ENCODE measurements at places on chromosomes 7 and 10.

DNA sequence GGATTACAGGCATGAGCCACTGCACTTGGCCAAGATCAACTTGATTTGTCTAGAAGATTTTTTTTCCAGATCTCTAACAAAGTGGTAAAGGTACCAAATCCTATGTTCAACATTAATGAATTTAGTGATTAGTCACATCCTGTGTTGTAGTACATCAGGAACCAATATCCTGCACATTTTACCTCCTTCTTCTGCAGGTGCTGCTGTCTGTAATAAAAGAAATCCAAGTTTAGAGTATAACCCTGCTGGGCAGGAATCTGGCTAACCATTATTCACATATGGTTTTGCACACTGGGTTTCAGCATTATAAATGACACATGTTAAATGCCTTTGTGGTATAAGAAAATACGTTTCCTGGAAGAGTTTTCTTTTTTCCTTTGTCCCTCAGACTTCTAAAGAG is 10.8 kb downstream of the PARD3 start:
- DNase-seq: no peak

DNA sequence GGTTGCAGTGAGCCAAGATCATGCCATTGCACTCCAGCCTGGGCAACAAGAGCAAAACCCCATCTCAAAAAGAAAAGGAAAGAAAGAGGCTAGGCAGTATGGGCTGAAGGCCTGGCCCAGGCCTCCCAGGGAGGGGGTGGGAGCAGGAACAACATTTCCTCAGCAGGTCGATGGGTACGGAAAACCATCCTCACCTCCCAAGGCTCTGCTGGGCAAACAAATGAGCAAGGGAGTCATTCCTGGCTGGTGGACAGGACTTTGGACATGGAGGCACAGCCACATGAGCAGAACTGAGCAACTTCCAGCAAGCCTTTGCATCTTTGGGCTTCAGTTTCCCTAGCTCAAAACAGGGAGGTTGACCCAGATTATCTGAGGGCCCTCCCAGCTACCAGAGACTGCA is 13.0 kb downstream of the OGDHL start:
- no peak for DNase-seq

GRCh38 chr10:91665842-91666241 is 33.0 kb upstream of the PPP1R3C start:
- DNase-seq: no peak

GRCh38 chr10:58299580-58299979 is 30.6 kb downstream of the CISD1 start:
- DNase-seq: peak; percentile 4

DNA sequence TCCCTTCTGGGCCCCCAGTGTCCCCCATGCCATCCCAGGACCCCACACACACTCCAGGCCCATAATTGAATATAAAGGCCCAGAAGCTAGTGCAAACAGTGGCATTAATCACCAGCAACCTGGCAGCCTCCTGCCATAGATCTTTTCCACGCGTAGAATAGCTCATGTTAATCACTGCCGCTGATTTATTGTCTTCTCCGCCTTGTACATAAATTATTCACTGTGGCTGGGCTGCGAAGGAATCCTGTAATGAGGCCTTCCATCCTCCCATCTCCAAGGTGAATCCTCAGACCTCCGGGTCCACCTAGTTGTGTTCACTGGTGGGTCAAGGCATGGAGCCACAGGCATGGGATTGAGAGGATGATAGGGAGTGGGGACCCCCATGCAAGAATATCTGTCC is 33.2 kb downstream of the KAZALD1 start:
- DNase-seq: no peak

DNA sequence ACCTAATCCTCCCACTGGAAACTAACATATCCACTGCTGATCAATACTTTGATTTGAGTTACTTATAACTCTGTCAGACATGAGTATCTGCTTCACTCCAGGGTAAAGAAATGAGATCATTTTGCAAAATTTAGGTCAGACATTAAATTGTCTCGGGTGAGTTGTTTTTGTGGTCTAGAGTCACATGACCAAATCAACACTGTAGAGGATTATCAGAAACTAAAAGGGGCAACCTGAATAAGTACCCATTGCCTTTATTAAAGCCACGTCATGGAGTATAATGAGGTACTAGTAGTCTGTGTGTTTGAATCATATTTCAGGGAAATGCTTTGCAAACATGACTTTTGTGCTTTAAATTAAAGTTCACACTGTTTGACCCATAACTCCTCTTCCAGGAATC is 107.7 kb upstream of the ADO start:
- DNase-seq: no peak

- DNase-seq: no peak
Measured at GRCh38 chr7:149790146-149790548, 16.8 kb upstream of the ZNF467 start.

DNA sequence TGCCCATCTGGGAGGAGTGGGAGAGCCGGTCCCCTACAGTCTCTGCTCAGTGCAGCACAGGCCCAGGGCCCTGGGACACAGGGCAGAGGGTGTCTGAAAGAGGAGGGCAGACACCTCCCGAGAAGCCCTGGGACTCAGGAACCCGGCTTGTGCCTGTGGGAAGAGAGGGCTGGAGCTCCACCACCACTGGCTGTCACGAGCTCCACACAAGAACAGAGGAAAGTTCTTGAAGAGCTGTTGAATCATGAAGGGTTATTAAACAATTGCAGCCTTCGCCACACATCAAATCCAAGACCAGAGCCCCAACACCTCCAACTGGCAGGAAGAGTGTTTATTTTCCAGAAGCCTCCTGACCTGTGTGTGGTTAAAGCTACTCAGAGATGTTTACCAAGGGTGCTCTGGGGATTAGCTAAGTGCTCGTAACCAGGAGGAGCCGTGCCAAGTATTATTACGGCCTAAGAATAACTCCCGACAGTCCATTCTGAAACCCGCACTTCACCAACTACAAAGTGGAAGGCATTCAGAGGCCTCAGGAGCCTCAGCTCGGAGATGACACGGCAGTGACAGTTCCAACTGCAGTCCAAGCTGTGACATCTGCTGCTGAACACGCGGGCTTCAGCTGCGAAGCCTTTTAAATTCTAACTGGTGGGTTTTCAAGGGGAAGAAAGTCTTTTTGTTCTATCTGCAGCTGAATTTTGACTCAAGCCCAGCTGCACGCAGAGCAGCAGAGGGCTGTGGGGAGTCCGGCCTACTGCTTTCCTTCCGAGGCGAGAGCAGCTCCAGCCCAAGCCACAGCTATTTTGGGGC is 75.1 kb downstream of the MAD1L1 start:
- DNase-seq: peak; percentile 25

GRCh38 chr7:149302222-149302621 is 40.2 kb downstream of the ZNF783 start:
- no peak for DNase-seq

- DNase-seq: no peak
Measured at GRCh38 chr7:135930565-135931461, 46.3 kb downstream of the MTPN start.

DNA sequence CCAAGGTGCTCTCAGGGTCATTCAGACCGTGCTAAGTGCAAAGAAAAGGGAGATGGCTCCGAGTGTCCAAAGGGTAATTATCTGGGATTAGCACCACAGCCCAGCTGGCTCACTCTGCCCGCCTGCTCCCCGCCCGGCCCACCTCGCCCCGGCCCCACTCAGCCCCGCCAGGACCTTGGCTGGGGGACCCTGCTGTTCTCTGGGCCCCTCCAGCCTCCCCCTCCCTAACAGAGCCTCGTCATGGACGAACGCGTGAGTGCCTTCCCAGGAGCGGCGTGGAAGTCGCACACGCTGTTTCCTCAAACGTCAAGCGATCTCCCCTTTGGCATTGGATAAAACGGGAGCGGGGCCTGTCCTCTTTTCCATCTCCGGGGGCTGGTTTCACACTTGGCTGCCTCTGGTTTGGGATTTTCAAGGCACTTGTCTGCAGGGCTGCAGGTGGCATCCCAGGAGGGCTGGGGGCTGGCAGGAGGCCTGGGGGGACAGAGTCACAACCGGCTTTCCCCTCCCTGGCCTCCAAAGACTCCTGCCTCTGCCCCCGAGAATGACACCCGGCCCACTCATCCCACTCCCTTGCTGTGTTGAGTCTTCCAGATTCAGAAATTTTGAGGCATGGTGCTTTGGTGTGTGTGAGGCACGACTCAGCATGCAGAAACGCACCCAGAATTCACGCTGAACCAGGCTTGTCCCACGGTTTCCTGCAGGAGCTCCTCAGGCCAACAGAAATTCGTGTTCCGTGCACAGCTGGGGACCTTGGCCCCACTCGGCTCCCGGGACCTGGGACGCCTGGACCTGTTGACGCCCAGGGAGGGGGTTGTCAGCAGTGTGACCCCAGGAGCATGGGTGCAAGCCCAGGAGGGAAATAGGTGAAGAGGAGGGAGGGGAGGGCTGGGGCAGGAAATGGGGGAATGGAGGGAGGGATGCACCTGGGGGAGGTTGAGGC is 110.0 kb downstream of the PDGFA start:
- DNase-seq: no peak

- no peak for DNase-seq
Measured at GRCh38 chr10:96270571-96270970, 798 bp downstream of the BLNK start.

GRCh38 chr10:110723224-110723891 is 79.2 kb downstream of the RBM20 start:
- DNase-seq: no peak

GRCh38 chr10:22666287-22667092 is 47.9 kb downstream of the PIP4K2A start:
- no peak for DNase-seq

- DNase-seq: no peak
Measured at GRCh38 chr7:85125651-85126131, 61.2 kb downstream of the SEMA3D start.

DNA sequence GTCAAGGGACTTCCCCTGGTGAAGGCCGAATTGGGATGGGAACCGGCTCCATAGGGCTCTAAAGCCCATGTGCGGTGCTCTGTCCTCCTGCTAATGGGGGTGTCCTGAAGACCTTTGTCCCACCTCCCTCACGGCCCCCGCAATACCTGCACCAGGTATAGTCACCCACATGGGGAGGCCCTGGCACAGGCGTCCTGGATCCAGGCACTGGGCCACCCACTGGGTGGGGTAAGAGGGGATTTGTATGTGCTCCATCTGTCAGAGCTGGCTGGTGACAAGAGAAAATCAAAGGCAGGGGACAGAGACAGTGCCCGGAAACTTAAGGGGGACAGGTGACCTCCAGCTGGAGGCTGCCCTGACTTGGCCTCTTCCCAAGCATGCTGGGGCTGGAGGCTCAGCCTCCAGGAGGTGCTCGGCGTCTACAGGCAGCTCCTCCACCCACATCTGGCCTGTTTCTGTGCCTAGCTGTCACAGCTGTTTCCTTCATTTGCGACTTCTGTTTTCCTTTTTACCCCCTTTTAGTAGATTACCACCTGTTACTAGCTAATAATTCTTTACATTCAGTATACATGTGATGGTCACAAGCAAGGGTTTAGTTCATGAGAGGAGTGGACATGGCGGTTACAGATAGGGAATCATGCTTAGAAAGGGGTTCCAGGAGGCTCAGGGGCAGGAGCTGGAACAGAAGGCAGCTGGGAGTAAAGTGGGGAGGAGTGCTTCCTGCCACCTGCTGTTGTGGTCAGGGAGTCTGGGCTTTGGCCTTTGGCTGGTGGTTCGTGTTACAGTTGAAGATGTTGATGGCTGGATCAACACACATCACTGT is 2.3 kb upstream of the CUZD1 start:
- no peak for DNase-seq

DNA sequence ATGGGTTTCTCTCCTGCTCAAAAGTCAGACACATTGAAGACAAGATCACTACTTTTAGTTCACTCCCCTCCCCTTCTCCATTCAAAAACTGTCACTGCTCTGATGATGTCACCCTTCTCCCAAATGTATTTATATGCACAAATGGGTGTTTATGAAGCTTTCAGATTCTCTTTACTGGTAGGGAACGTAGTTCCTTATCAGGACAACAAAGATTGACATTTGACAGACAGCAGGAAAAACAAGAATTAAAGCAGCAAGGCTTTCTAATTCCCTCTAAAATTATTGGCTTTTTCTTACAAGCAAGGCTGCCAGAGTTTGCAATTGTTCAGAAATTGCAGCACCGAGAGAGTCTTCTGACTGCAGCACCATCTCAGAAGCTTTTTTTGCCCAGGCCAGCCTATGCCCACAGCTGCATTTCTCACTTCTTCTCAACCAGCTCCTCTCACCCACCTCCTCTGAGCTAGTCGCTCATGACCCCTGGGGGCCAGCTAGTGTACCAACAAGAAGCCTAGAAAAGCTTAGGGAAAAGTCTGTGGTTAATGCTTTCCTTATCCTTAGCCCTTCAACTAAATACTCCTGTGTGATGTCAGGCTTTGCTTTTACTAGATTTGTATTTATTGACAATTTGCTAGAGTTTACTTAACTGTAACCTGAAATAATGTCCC is 265.1 kb downstream of the HTR7 start:
- peak; percentile 46 for DNase-seq

GRCh38 chr10:86652361-86653202 is 1.8 kb upstream of the OPN4 start:
- no peak for DNase-seq

DNA sequence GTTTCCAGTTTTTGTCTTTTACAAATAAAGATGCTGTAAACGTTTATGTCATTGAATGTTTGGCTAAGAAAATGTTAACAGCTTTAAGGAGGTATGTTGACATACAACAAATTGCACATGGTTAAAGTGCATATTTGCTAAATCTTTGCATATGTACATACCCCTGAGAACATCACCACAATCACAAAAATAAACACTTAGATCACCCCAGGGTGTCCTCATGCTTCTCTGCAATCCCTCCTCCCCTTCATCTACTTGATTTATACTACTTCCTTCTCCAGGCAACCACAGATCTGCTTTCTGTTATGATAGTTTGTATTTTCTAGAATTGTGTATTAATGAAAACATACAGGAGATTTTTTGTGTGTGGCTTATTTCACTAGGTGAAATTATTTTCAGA is 209.5 kb downstream of the GLRX3 start:
- DNase-seq: no peak

DNA sequence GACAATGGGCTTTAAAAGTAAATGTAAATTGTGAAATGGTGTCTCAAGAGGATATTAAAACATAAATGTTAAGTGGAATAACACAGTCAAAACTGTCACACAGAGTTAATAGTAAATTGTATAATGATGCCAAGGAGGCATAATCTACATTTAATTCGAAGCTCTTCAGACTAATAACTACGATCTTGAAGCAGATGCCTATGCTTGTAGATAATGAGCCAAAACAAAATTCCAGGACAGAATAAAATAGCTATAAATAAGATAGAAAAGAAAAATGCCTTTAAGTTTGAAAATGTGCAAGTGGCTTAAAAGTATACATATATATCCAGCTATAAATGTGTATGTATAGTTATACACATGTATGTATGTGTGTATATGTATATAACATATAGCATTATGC is 17.5 kb downstream of the TWIST1 start:
- DNase-seq: no peak

- DNase-seq: no peak
Measured at GRCh38 chr7:571718-572415, 52.2 kb upstream of the PDGFA start.

- no peak for DNase-seq
Measured at GRCh38 chr10:36500266-36500665, 625.1 kb upstream of the ANKRD30A start.
